ENCODE measurements at places on chromosomes 7 and 10.

- DNase-seq: no peak
Observed at GRCh38 chr7:105876964-105877601, 684 bp upstream of the ATXN7L1 start.

- no peak for DNase-seq
Observed at GRCh38 chr10:45417746-45418145, 43.7 kb downstream of the ALOX5 start.

GRCh38 chr7:21346297-21346696 lies 81.6 kb upstream of the SP4 start:
- DNase-seq: no peak

GRCh38 chr7:72053292-72053691 lies 358.8 kb downstream of the CALN1 start:
- no peak for DNase-seq

GRCh38 chr7:110050785-110051184 lies 1040.1 kb upstream of the LRRN3 start:
- DNase-seq: no peak

DNA sequence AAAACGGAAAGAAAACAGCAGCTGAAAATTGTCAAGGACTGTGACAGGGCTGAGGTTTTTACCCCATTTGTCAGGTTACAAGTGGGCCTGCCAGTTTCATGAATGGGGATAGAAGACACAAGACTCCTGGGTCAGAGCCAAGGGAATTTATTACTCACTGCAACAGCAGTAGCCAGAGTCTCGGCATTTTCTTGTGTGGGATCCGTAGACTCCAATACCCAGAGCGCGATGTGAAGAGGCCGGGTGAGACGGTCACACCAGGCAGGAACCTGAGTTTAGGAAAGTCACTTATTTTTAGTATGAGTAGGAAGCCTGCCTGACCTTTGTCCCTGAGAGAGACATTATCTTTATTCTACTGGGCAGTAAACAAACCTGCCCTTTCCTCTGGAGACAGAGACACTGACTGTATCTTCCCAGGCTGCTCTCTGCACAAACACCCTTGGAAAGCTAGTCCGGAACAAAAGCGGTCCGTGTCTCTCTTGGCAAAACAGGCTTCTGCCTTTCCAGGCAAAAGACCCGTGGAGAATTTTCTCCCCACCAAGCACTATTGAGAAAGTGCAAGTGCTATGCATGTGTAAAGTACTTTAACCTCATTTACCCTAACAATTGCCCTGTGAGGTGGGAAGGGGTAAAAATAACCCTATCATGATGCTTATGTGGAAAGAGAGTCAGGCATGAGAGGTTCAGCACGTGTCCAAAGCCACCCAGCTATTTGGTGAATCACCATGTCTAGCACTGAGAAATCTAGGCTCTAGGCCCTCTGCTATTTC lies 58.4 kb downstream of the JCAD start:
- peak; percentile 64 for DNase-seq

DNA sequence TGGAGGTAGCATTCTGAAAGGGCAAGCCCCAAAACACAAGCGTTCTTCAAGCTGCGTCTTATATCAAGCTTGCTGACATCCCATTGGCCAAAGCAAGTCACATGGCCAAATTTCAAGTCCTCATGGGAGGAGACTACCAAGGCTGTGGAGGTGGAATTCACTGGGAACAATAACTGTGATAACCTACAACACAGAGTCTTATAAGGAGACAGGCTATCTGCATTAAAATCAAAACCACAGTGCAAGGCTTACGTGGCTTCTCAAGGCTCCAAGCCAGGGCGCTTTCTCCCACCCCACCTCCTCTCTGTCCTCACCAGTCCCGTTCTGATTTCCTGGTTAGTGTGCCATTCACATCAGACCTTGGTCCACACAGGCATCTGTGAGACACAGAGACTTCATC lies 39.4 kb downstream of the ADRB1 start:
- DNase-seq: no peak

GRCh38 chr10:89478085-89478738 lies 57.2 kb downstream of the SLC16A12 start:
- no peak for DNase-seq

DNA sequence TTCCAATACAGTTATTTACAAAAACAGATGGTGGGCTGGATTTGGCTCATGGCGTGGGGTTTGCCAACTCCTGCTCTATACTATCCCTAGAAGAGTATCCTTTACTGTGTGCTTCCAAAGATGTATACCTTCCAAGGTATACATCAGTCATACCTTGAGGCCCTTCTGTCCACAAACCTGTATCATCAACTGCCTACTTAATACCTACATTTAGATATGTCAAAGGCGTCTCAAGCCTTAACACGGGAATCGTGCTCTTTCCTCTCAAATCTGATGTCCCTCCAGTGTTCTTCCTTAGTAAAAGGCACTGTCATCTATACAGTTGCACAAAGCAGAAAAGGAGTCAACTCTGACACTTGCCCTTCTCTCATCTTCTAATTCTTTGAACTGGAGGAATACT lies 36.9 kb downstream of the NAMPT start:
- no peak for DNase-seq

DNA sequence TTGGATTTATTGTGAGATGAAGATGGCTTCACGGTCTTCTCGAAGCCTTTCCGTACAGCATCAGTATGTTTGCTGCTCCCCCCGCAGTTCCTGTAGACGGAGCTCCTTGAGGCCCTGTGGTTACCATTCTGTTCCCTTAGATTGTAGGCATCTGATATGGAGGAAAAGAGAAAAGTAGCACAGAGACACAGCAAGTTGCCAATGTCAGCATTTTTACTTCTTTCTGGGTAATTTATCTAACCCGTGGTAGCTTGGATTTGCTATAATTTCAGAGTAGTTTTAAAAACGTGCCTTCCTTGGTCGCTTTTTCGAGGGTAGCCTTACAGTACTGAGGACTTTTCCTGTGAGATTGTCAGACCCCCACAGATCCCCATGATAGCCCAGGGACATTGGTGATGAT lies 37.5 kb downstream of the WDR37 start:
- DNase-seq: no peak

GRCh38 chr7:140679186-140679585 lies 6.4 kb downstream of the ADCK2 start:
- DNase-seq: no peak

DNA sequence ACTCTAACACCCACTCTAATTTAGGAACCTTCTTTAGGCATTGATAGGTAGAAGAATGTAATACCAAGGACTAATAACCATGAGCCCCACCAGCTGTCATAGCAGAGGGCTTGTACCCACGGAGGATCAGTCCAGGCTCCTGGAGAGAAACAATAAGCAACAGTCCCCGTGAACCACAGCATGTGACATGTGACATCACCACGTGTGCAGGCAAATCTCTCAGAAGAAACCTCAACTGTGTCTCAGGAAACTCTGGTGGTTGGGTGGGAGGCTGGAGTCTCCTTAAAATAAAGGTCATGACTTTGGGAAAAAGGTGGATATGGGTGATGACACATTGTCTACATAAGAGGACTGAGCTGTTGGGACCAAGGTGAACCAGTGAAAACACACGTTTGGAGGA lies 653.9 kb upstream of the FOXK1 start:
- no peak for DNase-seq

DNA sequence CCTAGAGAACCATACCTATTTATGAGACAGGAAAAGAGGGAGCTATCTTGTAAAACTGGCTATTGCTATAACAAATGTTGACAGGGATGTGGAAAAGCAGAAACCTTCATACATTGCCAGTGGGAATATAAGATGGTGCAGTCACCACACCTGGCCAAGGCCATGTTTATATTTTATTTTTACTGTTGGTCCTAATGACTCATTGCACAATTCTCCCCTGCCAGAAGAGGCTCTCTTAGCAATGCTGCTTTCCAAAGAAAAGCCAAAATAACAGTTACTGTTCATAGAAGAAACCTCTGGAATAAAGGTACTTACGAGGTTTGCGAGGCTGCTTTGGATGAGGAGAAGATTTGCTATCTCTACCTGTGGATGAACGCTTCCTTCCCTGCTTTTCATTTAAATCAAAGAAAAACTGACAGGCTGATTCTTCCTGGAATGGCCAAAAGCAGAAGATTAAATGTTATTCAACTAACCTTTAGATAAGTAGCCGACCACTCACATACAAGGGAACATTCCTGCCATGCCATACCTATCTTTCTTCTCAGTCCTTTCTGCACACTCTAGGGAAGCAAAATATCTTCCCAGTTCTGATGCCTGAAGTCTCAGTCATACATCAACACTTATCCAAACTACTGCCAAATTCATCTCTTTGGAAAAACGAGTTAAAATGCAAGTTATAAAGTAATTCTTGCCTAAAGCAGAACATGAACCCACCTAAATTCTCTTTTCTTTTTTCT lies 16.3 kb upstream of the CHUK start:
- no peak for DNase-seq

- DNase-seq: no peak
Observed at GRCh38 chr10:119203006-119203405, 4.4 kb upstream of the GRK5 start.

DNA sequence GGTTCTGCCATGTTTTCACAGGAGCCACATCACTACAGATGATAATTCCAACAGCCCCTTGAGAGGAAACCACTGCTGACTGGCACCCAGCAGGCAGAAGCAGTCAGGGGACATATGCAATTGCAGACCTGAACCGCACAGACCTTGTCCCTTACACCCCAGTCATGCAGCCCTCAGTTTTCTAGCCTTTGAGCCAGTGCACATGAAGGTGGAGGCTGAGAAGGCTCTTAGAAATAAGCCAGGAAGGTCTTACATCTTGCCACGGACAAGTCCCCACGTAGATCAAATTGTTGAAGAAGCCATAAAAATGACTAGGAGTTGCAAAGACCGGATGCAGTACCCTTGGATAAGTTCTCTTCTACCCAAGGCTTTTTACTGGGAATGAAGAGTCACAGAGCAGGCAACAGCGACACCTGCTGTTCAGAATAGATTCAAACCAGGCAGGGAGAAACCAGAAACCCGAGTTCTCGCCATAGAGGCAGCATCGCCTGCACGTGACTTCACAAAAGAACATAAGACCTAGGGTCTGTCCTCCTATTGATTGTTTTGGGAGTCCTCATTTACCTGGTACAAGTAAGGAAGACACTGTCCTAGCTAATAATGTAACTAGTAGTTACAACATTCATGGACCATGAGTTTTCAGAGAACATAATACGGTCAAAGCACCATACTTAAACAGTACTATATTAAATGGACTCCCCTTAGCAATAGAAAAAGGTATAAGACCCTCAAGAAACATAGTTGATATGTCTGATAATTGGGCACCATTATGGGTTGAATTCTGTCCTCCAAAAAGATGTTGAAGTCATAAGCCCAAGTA lies 11.1 kb downstream of the STEAP1B start:
- DNase-seq: peak; percentile 39

DNA sequence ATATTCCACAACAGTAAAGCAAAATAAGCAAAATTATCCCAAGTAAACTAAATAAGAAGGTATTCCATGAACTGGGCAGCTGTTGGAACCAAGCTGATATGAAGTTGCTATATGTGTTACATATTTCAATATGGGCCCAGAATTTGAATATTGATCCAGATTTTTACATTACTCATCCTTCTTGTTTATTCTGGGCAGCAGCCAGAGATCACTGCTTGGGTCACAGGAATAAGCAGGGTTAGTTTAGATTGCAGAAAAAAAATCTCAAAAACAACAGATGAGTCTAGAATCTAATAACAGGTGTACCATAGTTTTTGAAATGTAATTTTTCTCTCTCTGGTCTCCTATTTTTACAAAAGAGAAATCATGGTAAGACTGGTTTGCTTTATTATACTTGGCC lies 171.5 kb upstream of the NAMPT start:
- no peak for DNase-seq

GRCh38 chr7:106203473-106203872 lies 81.3 kb downstream of the NAMPT start:
- DNase-seq: no peak

DNA sequence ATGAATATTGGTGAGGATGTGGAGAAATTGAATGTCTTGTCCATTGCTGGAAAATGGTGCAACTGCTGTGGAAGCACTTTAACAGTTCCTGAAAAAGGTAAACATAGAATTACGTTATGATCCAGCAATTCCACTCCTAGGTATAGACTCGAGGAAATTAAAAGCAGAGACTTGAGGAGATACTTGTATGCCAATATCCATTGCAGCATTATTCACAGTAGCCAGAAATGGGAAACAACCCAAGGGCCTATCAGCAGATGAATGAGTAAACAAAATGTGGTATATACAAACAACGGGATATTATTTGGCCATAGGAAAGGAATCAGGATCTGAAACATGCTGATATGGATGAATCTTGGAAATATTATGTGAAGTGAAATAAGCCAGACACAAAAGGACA lies 32.5 kb upstream of the MTURN start:
- no peak for DNase-seq

- no peak for DNase-seq
Observed at GRCh38 chr7:103727982-103728610, 261.4 kb downstream of the RELN start.

DNA sequence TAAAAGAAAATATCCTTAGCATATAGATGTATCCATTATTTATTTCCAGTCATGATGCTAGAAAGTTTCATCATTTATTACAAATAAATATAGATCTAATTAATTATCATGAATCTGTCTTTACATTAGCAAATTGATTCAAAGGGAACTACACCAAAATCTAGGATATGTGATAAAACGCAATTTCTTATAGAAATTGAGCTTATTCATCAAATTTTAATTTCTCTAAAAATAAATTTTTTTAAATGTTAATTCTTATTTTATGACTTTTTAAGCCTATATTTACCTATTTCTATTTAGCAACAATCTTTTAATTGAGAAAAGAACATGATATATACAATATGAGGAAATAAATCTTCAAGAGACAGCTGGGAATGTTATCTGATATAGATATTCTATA lies 34.0 kb upstream of the ING3 start:
- no peak for DNase-seq

- DNase-seq: no peak
Observed at GRCh38 chr10:14904316-14904732, 25.7 kb downstream of the SUV39H2 start.

- DNase-seq: no peak
Observed at GRCh38 chr7:3041986-3042675, 1.5 kb downstream of the CARD11 start.

- no peak for DNase-seq
Observed at GRCh38 chr10:112813866-112814591, 136.0 kb upstream of the TCF7L2 start.

DNA sequence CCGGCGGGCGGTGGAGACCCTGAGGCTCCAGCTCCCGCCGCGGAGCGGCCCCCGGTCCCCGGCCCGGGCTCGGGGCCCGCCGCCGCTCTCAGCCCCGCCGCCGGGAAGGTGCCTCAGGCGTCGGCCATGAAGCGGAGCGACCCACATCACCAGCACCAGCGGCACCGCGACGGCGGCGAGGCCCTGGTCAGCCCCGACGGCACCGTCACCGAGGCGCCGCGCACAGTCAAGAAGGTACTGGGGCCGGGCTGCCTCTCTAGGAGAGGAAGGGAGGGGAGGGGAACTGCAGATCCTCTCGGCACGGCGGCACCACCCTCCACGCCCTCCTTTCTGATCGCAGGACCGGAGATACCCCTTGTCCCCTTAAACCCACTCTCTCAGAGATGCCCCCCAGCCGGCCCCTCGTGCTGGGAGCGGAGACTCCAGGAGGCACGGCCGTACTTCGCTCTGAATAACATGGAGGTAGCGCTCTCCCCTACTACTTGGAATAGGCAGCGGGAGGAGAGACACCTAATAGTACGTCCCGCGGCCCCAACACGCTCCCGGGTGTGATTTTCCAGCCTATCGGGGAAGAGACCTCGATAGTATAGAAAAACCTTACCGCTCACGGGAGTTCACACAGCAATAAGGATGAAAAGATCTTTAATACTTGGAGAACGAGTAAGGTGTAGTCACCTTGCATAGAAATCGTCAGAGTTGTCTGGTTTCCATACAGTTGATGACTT lies 538 bp downstream of the AHCYL2 start:
- DNase-seq: no peak
